T-helper 2 cell (primary cell): ENCODE measurements at places on chromosomes 13 and 19.

DNA sequence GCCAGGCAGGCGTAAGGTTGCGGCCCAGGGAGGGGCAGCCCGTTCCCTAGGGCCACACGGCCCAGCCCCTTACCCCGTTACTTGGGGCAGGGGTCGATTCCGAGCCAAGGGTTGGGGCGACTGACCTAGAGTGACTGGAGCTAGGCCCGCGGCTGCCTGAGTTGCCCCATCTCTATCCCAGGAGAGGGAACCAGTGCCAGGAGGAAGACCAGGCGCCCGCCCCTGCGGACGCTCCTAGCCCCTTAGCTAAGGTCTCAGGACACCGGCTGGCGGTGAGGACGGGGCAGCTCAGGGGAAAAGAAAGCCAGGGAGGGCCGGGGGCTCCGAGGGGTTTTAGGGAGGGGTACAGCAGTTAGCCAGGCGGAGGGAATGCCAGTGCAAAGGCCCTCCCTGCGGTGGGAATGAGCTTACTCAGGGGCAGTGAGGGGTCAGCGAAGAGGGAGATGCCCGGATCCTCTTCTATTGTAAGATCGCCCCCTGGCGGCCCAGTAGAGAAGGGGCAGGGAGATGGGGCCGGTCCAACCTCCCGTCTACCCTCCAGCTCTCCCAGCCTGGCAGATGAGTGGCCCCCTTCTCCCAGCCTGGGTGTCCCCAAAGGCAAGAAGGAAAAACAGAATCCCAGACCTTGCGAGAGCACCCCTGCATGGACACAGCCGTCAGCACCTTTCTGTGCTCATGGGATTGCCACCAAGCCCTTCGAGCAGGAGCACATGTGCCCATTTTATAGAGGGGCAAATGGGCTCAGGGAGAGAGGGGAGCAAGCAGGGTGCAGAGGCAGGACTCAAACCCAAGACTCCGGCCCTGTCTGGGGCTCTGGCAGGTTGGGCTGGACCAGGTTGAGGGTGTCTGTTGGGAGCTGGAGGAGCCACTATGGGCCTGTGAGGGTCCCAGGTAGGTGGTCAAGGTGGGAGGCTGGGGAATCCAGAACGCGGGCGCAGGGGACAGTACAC is 16.3 kb downstream of the CILP2 start:
- peak; percentile 43 for DNase-seq

- no peak for DNase-seq
Measured at GRCh38 chr19:45315304-45315703, 7.4 kb downstream of the CKM start.

GRCh38 chr13:50635504-50635903 is 208.0 kb downstream of the DLEU7 start:
- no peak for DNase-seq

GRCh38 chr19:13717194-13717643 is 47.1 kb upstream of the MRI1 start:
- no peak for DNase-seq

- DNase-seq = peak; percentile 68
Measured at GRCh38 chr19:55467236-55468053, 2.9 kb upstream of the C19orf85 start.

- DNase-seq = no peak
Measured at GRCh38 chr13:33321686-33322542, 36.4 kb upstream of the STARD13 start.

- no peak for DNase-seq
Measured at GRCh38 chr13:20968745-20969144, 66.2 kb upstream of the XPO4 start.
